ENCODE measurements at places on chromosomes 1 and 21.

DNA sequence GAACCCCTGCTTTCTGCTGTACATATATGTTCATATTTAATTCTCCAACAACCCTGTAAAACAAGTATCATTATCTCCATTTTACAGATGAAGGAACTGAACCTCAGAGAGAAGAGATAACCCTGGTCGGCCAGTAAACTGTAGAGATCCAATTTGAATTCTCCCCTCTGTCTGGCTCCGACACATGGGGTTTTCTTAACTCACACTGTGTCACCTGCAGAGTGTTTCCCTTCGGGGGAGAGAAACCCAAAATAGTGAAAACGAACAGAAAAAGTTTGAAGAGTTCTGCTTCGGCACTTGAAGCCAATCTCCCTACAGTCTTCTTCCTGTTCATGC is 17.4 kb upstream of the BCAR3 start:
- DNase-seq: no peak

DNA sequence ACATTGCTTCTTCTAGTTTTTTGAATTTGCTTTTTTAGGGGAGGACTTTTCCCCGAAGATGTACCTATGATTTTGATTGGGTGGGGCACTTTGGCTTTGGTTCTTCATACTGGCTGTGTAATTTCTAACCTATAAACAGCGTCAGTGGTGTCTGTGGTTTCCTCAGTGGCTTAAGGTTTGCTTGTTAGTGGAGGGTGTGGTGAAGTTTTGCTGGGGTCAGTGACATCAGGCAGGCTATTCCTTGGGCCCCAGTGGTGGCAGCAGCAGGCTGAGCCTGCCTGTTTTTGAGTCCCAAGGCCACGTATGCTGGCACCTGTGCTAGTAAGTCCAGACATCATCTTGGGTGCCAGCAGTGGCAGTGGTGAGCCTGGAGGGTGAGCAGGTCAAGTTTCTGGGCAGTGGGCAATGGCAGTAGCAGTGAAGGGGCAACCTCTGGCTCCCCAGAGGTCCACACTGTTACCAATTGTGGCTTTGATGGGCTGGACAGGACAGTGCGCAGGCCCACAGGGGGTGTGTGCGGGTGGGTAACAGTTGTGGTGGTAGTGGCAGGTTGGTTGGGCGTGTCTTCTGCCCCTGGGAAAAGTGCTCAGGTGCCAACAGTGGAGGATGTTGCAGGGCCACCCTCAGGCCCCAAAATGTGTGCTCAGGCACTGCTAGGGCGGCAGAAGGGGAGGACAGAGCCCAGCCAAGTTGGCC is 54.9 kb upstream of the B3GALT2 start:
- no peak for DNase-seq

GRCh38 chr1:28144203-28145135 is 32.0 kb downstream of the PTAFR start:
- DNase-seq: no peak

DNA sequence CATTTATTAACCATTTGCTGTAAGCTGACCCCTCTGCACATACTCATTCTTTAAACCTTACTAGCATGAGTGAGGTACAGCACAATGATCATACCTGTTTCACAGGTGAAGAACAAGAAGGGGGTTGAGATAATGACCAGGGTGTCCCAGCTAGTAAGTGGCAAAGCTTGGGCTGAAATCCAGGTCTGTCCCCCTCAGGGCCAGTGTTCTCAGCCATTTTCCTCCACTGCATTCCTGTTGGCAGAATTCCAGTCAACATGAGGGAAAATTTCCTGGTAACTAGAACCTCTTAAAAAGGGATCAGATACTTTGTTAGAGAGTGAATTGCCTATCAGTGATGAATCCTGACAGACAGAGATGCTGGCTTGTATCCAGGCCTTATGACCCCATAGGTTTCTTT is 48.1 kb downstream of the SPATA46 start:
- no peak for DNase-seq

GRCh38 chr1:215719552-215719951 is 152.4 kb downstream of the KCTD3 start:
- DNase-seq: no peak

DNA sequence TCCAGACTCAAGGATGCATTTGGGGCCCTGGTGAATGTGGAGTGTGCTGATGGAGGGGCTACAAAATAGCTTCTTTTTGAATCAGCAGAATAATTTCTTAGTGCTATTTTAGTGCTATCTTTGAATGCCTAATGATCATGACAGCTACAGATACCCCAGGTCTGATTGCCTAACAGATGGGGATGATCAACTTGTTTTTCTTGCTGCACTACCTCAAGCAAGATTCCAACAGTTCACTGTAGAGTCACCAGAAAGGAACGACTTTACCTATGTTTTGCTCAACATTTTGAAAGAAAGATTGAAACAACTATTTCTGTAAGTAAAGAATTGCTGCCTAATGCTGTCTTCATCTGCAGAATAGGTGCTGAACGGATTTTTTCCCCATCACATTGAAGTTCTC is 42.6 kb upstream of the VAV3 start:
- no peak for DNase-seq

DNA sequence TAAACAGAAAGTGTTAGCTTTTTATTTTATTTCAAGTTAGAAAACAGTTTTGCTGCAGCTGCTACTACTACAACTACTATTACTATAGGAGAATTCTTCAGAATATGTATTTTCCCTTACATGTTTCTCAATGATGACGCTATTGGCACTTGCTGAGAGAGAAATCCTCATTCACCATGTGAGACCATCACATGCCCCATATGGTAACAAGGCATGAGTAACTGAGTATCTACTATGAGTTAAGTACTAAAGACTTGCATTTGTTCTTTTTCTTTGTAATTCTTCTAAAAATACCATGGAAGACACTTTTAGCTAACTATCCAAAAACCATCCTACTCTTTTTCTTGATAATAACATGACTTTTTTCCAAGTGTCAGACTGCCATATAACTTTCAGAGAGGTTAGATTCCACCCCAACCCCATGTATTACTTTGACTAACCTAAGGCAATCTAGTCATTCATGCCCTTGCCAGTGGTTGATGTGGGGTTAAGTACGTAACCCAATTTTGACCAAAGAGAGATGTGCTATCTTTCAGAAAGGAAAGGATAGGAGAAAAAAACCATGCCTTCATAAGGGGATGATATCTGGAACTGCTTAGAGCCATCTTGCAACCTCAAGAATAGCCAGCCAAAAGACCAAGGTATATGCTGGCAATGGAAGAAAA is 42.9 kb downstream of the COP1 start:
- DNase-seq: no peak

GRCh38 chr1:48947761-48948537 is 171.3 kb upstream of the BEND5 start:
- no peak for DNase-seq

- DNase-seq: no peak
Observed at GRCh38 chr1:52679048-52679447, 19.1 kb downstream of the COA7 start.

- no peak for DNase-seq
Observed at GRCh38 chr1:87402241-87403002, 73.7 kb downstream of the LMO4 start.

GRCh38 chr1:33256471-33257206 is at the start of gene ZNF362:
Gene ZNF362, plus strand, starts transcription at chr1:33256492. Its CDS starts 14,083 bp downstream, at chr1:33270575.
- DNase-seq: peak; percentile 76

- DNase-seq: no peak
Observed at GRCh38 chr1:17744666-17745478, 10.3 kb upstream of the ACTL8 start.

- DNase-seq: no peak
Observed at GRCh38 chr1:176733661-176734060, 270.7 kb downstream of the PAPPA2 start.

GRCh38 chr1:46508757-46509156 is 19.1 kb downstream of the DMBX1 start:
- peak; percentile 92 for DNase-seq

GRCh38 chr21:27300770-27301169 is 333.9 kb upstream of the ADAMTS5 start:
- DNase-seq: no peak

DNA sequence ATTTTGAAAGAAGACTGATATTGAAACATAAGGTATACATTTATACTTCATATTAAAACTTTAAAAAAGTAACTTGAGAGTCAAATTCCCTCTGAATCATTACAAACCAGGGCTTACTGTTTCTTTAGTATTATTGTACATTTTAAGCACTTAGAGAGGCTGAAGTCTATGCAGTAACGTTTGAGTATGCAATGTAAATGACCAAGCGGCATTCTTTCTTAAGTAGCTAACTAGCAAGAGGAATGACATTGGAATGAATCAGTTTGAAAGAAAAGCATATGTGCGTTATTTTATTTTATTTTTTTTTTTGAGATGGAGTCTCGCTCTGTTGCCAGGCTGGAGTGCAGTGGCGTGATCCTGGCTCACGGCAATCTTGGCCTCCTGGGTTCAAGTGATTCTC is 24.3 kb downstream of the WNT2B start:
- no peak for DNase-seq

DNA sequence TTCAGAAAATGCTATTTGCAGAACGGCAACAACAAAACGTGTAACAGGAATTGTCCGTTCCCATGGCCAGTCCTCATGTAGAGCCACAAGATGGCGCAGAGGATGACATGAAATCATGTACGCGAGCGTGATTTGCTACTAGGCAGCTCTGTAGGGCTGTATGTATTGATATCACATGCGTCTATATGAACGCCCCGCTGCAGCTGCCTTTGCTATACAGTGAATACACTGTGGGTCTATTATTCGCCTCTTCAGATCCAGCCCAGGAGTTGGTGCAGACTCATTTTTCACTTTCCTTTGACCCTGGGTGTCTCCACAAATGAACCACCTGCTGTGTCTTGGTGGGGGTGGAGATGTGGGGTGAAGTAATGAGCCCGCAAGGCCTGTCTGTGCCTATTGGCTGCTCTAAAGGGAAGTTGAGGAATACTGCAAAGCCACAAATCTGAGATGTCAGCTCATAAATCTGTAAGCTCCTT is 361.5 kb downstream of the KIF26B start:
- DNase-seq: no peak

DNA sequence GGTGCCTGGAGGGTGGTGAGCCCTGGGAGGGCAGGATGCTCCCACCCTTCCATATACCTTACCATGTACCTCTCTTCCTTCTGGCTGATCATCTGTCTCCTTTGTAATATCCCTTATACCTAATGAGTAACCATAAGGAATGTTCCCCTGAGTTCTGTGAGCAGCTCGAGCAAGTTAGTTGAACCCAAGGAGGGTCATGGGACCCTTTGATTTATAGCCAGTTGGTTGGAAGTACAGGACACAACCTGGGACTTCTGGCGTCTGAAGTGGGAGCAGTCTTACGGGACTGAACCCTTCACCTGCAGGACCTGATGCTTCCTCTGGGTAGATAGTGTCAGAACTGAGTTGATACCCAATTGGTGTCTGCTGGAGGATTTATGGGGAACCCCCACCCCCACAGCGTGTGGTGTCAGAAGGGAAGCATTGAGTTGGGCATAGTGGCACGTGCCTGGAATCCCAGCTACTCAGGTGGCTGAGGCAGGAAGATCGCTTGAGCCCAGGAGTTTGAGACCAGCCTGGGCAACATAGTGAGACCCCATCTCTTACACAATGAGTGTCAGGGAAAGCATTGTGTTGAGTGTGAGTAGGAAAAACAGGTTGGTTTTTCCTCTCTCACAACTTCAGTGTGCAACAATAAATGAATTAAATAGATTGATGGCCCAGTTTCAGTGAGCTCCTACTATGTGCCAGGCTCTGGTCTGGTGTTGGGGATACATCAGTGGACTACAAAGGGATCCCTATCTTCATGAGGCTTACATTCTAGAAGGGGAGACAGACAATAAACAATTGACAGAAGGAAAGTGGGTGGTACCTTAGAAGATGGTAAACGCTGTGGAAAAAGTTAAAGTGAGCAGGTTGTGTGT is 16.0 kb downstream of the DNAJC16 start:
- no peak for DNase-seq

DNA sequence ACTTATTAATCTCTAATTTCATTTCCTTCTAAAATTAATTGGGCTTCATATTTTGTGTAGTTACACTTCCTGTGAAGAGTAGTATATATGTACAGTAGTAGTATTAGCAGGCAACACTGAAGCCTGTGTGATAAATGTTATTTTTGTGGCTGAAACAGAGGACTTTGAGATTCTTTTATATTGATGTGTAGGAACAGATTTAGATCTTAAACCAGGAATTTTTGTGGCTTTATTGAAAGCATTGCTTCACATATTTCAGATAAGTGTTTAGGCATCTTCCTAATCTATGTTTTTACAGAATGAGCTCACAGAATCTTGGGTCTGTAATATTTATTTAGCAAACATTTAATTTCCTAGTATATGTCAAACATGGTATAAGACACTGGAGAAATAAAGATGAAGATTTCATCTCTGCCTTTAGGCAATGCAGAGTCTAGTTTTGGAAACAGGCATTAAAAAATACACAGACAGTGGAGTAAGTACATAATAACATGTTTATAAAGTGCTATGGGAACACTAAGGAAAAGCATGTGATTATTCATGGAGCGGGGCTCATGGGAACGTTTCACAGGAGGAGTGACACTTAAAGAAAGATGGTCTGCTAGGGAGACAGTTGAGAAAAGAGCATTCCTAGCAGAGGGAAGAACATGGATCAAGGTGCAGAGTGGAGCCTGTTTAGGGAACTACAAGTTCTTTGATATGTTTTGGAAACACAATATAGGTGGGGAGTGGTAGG is 52.7 kb downstream of the MIGA1 start:
- no peak for DNase-seq

GRCh38 chr1:2232916-2233438 is 4.9 kb downstream of the SKI start:
- no peak for DNase-seq

GRCh38 chr1:31781756-31782371 is 17.7 kb upstream of the ADGRB2 start:
- DNase-seq: no peak

GRCh38 chr1:10401281-10401680 is 2.4 kb downstream of the PGD start:
- no peak for DNase-seq

GRCh38 chr1:98688110-98688739 is 26.7 kb downstream of the SNX7 start:
- DNase-seq: no peak

DNA sequence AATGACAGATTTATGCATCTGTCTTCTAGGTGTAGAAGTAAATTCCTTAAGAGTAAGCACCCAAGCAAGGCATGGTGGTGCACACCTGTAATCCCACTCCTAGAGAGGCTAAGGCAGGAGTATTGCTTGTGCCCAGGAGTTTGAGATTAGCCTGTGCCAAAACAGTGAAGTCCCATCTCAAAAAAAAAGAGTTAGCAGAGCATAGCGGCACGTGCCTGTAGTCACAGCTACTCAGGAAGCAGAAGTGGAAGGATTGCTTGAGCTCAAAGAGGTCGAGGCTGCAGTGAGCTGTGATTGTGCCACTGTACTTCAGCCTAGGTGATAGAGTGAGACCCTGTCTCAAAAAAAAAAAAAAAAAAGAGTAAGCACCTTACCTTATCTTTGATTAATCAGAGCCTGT is 15.1 kb upstream of the TIPRL start:
- DNase-seq: no peak

GRCh38 chr1:183670169-183670568 is 17.1 kb upstream of the APOBEC4 start:
- no peak for DNase-seq

- DNase-seq: no peak
Observed at GRCh38 chr1:3993619-3994375, 93.7 kb upstream of the C1orf174 start.

GRCh38 chr1:145696630-145696960 is 10.6 kb downstream of the PDZK1 start:
- no peak for DNase-seq
